ENCODE measurements at places on chromosomes 6 and 20. TPM values are rescaled to one million over a fixed set of nuclear protein-coding genes. Genes with fewer than 3 reads are reported as not detected.

DNA sequence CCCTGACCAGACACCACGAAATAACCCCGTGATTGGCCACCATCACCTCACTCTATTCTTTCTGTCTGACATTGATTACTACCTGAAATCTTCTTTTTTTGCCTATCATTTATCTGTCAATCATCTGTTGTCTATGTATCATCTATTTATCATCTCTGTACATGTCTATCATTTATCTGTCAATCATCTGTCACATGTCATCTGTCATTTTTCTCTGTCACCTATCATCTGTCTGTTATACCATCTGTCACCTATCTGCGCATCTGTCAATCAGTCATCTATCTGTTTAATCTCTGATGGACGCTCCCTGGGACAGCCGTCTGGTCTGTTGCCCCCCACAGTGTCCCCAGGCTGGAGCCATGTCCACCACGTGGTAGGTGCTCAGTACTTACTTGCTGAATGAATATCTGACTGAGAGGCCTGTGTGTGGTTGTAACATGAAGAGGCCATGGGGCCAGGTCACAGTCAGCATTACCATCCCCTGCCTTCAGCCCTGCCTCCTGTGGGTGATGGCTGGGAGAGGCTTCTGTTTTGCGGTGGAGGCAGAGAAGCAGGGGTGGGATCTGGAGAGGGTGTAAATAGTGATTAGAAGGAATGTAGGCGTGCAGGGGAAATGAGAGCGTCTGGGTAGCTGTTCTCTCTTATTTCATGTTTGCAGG is 302.7 kb downstream of the QKI start:
- DNase-seq = no peak

DNA sequence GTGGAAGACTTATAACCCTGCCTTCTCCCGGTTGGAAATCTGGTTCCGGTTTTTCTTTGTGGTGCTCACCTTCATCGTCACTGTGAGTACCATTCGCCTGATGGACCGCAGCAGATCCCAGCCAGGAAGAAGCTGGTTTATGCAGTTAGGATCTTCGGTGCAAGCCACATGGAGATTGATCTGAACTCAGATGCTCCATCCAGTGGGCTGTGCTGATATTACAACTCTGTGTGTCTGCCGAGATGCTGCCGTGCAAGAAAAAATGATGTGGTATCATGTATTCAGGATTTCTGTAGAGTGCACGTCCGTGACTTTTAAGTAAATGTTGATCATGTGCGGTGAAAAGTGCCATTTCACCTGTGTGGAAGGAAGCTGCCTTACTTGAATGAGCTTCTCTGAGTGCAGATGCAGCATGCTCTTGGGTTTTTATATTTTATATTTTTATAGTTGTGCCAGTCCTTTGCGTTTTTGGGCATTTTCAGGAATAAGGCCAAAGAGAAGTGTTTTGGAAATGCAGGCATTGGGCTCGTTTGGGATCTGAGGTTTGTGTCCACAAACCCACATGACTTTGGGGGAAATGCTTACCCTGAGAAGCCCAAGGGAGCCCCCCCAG is 39.2 kb downstream of the DYNLT1 start:
- DNase-seq = no peak

DPPA5 gene
- not detected for polyA plus RNA-seq

DNA sequence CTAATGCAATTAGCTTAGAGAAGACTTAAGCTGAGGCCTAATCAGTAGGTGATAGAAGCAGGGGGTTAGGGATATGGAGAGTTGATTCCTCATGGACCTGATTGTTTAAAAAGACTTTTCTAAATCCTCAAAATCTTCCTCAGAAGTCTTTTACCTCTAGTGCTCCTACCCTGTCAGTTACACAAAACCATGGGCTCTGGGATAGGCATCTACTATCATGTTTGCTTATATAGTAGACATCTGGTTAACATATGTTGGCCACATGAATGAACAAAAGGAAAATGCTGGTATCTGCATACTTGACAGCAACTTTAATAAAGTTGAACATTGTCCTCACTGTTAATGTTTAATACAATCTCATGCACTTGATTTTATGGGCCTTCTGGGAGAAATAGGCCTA is 61.5 kb upstream of the FKBP1C start:
- no peak for DNase-seq

GRCh38 chr20:50220093-50220893 is 29.7 kb downstream of the CEBPB start:
- DNase-seq = no peak
